ENCODE measurements at places on chromosomes 13 and 19.

GRCh38 chr13:51764184-51765141 lies 39.5 kb downstream of the DHRS12 start:
- peak; percentile 51 for DNase-seq

GRCh38 chr13:111872475-111873150 lies 194.3 kb upstream of the SOX1 start:
- DNase-seq = no peak

DNA sequence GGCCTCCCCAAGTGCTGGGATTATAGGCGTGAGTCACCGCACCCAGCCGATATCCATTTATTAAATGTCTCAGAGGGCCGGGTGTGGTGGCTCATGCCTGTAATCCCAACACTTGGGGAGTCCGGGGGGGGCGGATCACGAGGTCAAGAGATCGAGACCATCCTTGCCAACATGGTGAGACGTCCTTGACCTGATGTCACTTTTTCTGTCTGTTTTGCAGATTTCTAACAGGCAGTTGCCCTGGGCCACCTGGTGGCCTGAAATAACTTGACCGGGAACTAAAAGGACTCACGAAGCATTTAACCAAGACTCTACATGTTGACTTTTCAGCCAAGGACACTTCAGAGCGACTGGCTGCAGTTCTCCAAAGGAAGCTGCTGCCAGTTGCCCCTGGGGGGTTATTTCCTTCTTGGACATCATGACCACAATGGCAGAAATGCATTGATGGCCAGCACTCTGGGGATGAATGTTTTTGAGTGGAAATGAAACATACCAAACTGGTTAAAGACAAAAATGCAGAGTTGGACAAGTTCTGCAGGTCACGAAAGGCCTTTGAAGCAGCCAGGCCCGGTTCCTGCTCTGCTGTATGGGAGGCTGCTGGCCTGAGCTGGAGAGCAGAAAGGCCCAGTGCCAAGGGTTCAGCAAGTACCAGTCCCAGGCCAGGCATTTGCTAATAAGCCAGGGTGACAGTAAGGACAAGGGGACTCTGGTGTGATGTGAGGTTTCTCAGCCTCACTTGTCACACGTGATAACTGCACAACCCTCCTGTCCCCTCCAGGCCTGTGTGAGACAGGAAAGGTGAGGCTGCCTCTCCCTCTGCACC lies 8.3 kb downstream of the ZNF837 start:
- no peak for DNase-seq

DNA sequence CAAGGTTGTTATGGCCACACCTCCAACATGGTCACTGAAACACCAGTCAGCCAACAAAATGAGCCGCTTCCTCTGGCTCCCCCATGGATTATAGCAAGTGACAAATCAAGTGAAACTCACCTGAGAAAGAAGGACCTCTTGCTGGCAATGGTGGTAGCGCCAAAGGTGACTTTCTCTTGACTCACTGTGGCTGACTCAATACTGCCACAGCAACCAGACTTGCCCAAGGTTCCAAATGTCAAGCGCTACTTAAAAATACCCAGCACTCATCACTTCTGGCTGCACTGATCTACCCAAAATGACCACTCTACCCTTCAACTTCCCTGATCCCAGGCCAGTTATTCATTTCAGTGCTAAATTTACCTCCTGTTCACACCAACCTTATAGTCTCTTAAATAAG lies 495.5 kb downstream of the FOXO1 start:
- no peak for DNase-seq

GRCh38 chr13:44312834-44313551 lies 60.6 kb upstream of the SERP2 start:
- DNase-seq = no peak

GRCh38 chr13:59461411-59461810 lies 702.3 kb downstream of the DIAPH3 start:
- DNase-seq = no peak

- no peak for DNase-seq
Observed at GRCh38 chr13:105914291-105915036, 621.0 kb downstream of the EFNB2 start.

DNA sequence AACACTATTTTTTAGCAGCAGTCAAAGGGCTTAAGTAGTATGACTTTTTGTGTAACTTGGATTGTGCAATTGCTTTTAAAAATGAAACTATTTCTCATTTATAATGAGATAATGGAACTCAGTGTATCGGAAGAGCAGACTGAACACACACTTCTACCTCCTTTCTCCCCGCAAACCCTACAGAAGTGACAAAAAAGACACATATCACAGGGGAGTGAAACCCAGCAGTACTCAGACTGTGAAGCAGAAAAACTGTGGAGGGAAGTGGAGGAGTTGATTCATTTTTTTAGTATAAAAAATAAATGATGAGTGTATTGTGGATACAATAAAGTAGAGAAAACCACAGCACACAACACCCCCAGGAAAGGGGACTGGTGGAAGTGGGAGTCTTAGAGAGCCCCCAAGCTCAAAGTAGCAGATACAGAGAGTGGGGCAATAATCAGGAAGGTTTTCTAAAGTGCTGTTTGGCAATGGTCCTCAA lies 9.7 kb downstream of the LPAR6 start:
- peak; percentile 10 for DNase-seq

GRCh38 chr19:16871871-16872270 lies 16.9 kb upstream of the F2RL3 start:
- no peak for DNase-seq

GRCh38 chr19:7494416-7495098 lies 5.7 kb upstream of the PEX11G start:
- DNase-seq = no peak

- no peak for DNase-seq
Observed at GRCh38 chr13:38429916-38430315, 80.3 kb downstream of the UFM1 start.

- no peak for DNase-seq
Observed at GRCh38 chr13:40981949-40982348, 37.2 kb downstream of the ELF1 start.

GRCh38 chr13:105196052-105196451 lies 1339.4 kb downstream of the EFNB2 start:
- no peak for DNase-seq

GRCh38 chr13:91816263-91816807 lies 417.9 kb downstream of the GPC5 start:
- DNase-seq = no peak

DNA sequence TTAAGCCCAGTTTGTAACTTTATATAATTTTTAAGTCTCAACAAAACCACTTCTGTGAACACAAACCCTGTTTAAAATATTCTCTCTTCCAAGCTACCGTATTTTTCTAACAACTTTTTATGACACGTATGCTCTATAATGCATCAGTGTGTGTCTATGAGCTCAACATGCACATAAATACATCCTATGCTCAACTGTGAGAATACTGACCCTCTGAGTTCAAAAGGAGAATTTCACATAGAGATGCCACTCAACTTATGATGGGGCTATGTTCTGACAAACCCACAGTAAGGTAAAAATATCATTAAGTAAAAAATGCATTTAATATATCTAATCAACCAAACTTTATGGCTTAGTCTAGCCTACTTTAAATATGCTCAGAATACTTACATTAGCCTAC lies 1139.7 kb upstream of the SPRY2 start:
- no peak for DNase-seq

GRCh38 chr19:10713317-10713716 lies 4.6 kb upstream of the DNM2 start:
- DNase-seq = no peak

GRCh38 chr19:28422791-28423650 lies 789.9 kb downstream of the UQCRFS1 start:
- DNase-seq = no peak

- DNase-seq = peak; percentile 73
Observed at GRCh38 chr19:46728693-46729339, 11.9 kb upstream of the PRKD2 start.

DNA sequence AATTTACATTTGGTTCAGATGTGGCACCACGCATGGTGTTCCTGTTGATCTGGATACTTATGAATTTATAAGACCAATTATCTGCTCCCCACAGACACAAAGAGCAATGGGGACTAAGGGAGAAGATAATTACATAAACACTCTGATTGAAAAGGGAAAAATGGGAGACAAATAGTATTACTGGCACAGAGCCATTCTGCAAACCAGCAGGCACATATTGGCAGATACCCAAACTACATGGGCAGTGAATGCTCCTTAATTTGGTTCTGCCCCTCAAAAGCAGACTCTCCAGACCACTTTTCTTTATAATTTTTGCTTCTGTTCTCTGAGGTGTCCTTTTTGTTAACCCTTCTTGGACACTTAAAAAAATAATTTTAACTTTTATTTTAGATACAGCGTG lies 1674.2 kb downstream of the PCDH9 start:
- DNase-seq = no peak

GRCh38 chr13:99655351-99656091 lies 154.2 kb downstream of the TM9SF2 start:
- no peak for DNase-seq

DNA sequence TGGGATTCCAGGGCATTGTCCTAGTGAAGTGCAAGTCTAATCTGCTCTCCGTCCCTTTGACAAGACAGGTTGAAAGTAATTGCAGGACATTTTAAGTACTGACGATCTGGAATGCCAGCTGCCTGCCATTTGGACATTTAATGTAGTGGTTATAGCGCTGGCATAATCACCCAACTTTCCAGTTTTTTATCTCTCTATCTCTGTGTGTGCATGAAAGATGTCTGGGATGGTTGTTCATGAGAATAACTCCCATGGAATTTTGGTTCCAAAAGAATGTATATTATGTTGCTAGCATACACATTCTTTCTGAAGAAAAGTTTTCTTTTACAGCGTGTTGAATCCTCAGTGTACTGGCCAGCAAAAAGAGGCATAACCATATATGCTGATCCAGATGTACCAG lies 53.6 kb downstream of the TDRD12 start:
- no peak for DNase-seq

GRCh38 chr13:62035981-62036380 lies 620.3 kb upstream of the PCDH20 start:
- no peak for DNase-seq

- DNase-seq = no peak
Observed at GRCh38 chr19:16288544-16288943, 36.1 kb upstream of the KLF2 start.

- no peak for DNase-seq
Observed at GRCh38 chr19:29548483-29549085, 22.8 kb downstream of the VSTM2B start.

DNA sequence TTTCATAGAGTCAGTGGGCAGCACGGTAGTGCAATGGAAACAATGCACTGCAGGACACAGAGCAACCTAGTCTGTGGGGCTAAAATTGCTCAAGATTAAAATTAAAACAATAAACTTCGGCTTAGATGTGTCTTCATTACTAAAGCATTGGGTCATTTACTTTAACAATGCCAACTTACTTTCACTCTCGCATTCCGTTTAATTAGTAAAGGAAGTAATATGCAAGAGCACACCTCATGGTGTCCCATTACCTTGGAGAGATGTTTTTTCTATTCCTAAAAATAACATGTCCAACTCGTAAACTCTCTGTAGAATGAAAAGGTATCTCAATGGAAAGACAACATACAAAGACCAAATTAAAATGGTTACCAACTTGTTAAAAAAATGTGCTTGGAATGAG lies 738.4 kb downstream of the PCDH17 start:
- DNase-seq = no peak

- DNase-seq = no peak
Observed at GRCh38 chr19:50921426-50922316, 10.5 kb upstream of the KLK4 start.

DNA sequence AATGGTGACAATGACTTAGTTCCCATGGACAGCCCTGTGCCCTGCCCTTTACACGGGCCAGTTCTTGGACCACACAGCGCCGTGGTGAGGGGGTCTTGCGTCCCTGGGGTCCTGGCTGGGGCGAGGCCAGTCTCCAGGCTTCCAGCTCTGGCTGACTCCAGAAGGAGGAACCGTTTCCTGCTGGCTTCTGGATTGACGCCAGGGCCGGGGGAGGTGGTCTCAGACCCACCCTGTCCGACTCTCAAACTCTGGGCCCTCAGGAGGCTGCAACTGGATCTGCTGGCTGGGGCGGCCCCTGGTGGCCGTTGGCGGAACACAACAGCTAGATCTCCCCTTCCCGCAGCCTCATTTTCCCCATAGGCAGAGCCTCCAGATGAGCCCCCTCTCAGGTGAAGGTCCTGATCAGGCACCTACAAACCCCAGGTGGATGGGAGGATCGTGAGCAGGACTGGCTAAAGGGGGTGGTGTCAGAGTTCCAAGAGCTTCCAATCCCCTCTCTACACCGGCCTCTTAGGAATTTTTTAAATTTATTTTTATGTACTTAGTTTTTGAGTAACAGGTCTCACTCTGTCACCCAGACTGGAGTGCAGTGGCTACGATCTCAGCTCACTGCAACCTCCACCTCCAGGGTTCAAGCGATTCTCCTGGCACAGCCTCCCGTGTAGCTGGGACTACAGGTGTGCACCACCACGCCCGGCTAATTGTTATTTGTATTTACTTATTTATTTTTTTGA lies 8.0 kb downstream of the CCDC194 start:
- peak; percentile 43 for DNase-seq

DNA sequence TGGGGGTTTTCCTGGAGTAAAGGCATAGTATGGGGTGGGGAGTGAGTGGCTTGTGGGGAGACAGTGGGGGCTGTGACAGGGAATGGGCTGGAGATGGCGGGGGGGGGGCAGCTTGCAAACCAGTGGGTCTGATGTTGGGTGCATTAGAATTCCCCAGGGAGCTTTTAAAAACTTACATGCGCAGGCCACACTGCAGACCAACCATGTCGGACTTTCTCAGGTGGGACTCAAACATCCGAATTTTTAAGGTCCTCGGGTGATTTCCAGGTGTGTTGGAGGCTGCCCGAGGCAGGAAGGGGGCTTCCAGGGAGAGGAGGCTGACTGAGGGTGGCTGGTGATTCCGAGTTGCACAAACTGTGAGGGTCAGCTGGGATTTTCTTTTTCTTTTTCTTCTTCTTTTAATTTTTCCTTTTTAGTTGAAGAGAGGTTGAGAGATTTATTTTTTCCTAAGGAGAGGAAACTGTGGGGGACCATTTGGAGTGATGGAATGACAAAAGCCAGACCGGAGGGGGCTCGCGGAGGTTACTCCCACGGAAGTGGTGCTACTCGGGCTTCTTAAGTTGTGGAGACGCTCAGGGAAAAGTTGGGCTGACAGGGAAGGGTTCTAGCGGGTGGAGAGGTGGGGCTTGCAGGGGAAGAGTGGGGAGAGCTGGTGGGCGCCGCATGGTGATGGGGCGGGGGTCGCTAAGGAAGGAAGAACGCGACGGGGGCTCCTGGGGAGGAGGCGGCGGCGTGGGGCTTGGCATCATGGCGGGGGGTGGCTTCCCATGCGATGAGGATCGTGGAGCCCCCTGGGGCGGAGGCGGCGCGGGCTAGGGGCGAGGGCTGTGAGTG lies 997 bp upstream of the CACNG8 start:
- DNase-seq = no peak

- no peak for DNase-seq
Observed at GRCh38 chr13:49517461-49517860, 21.7 kb downstream of the PHF11 start.

Measured in central memory CD4-positive, alpha-beta T cell (primary cell).